AG04450 (cell line): ENCODE measurements at places on chromosomes 3 and 15.

DNA sequence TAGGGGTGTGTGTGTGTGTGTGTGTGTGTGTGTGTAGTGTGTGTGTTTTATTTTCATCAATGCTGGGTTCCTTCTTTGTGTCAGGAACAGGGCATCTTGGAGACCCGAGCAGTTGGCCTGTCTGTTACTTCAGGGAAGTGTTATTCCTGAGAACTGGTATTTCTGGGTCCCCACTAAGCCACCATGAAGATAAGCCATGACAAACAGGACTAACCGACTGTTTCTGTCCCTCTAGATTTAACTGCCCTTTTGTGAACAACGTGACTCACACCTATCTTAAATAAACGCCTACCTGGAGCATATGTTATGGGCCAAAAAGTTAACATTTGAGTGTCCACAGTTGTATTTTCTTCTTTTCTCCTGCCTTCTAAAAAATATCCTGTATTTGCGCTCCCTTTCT is 19.5 kb downstream of the SIDT1 start:
- no peak for DNase-seq

GRCh38 chr15:71559616-71560015 is 250.7 kb upstream of the NR2E3 start:
- DNase-seq, result no peak

GRCh38 chr3:134106580-134106979 is 76.9 kb upstream of the SLCO2A1 start:
- no peak for DNase-seq

GRCh38 chr3:64802460-64802859 is 114.7 kb upstream of the ADAMTS9 start:
- no peak for DNase-seq

GRCh38 chr15:70535955-70536338 is 227.4 kb downstream of the UACA start:
- no peak for DNase-seq

GRCh38 chr15:22778796-22779195 is 7.6 kb upstream of the NIPA1 start:
- no peak for DNase-seq

DNA sequence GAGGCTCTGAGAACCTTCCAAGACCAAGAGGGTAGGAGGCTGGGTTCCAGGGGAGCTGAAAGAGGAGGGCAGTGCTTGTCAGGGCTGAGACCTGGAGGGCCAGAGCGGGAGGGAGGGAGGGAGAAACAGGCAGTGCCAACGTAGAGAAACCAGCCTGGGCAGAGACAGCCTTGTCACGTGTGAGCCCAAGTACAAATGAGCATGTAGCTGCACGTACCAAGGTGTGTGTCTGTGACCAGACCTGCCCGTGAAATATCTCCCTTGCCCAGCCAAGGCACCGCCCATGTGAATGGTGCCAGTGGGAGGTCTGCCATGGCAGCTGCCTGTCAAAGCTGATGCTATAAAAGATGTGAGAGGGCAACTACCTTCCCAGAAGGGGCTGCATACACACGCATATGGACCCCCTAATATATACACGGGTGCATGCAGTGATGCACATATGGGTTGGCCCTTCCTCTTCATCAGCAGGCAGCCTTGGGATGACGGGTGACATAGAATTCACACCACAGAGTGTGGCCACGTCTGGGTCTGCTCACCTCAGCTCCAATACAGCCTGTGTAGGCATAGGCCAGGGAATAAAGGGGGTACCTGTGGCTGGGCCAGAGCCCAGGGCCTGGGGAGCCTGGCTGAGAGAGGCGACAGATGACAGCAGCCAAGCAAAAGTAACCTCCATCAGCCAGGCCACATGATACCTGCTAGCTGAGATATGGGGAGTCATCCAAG is 7.8 kb upstream of the CTDSPL start:
- DNase-seq, result no peak

- no peak for DNase-seq
Observed at GRCh38 chr3:64388886-64389285, 163.6 kb upstream of the PRICKLE2 start.

DNA sequence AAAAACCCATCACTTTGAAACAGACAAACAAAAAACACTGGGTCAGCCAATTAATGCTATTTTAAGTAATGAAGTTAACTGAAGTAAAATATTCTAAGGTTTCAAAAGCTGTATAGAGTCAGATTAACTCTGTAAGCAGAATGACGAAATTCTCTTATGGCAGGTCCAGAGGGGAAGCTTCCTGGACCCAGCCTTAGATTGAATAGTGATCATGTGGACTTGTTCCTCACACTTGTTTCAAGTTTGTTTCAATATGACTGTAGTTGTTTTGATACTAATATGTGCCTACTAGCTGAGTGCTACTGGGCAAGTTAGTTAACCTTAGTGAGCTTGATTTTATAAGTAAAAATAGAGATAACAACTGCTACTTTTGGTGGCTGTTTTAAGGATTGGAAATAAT is 32.6 kb downstream of the PLS1 start:
- no peak for DNase-seq

DNA sequence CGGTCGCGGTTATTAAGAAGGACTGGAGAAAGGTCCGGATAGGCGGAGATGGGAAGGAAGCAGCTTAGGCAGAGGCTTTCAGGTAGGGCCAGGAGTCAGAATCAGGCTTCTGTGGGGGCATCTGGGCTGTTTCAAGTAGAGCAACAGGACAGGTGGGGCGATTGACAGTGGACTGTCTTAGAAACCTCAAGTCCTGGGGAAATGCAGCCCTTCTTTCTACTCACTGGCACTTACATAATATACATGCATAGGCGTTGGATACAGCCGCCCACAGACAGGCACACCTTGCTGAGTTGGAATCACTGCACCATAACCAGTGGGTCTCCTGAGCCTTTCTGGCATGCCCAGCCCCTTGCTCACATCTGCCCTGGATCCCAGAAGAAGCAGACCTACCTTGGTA is 730 bp downstream of the MYD88 start:
- no peak for DNase-seq

DNA sequence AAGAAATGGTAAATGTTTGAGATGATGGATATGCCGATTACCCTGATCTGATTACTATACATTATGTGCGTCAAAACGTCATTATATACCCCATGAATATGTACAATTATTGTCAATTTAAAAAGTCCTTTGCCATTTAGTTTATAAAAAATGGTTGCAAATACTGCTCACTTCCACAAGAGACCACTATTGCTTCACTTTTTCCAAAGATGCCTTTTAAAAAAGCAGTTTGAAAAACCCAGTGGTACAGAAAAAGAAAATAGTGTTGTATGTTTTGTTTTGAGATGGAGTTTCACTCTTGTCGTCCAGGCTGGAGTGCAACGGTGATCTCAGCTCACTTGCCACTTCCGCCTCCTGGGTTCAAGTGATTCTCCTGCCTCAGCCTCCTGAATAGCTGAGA is 39.3 kb downstream of the EDEM1 start:
- no peak for DNase-seq

GRCh38 chr15:100111125-100112060 is 230.4 kb downstream of the ADAMTS17 start:
- DNase-seq, result peak; percentile 59

- peak; percentile 90 for DNase-seq
Observed at GRCh38 chr15:58551764-58552504, 120.1 kb downstream of the LIPC start.

DNA sequence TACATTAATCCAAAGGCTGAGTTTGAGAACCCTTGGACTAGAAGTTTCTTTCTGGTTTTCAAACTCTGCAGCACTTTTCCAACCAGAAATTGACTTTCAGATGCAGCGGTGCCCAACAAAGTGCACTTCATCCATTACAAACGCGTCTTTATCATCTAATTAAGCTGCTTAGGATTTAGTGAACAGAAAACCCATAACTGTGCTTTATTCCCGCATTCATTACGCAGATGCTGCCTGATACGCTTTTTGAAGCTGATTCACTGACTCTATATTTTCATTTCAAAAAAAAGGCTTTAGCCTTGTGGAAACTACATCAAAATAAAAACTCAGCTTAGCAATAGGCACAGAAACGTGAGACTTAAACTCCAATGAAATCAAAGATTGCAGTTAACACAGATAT is 69.8 kb upstream of the CTXND1 start:
- no peak for DNase-seq

- peak; percentile 68 for DNase-seq
Observed at GRCh38 chr3:80232760-80233159, 465.0 kb upstream of the ROBO1 start.
